ENCODE measurements at places on chromosomes 11 and 22.

GRCh38 chr22:17087498-17088131 lies 2.8 kb downstream of the IL17RA start:
- no peak for DNase-seq

- no peak for DNase-seq
These were observed 57.5 kb downstream of the RTL6 start for GRCh38 chr22:44440224-44441160.

DNA sequence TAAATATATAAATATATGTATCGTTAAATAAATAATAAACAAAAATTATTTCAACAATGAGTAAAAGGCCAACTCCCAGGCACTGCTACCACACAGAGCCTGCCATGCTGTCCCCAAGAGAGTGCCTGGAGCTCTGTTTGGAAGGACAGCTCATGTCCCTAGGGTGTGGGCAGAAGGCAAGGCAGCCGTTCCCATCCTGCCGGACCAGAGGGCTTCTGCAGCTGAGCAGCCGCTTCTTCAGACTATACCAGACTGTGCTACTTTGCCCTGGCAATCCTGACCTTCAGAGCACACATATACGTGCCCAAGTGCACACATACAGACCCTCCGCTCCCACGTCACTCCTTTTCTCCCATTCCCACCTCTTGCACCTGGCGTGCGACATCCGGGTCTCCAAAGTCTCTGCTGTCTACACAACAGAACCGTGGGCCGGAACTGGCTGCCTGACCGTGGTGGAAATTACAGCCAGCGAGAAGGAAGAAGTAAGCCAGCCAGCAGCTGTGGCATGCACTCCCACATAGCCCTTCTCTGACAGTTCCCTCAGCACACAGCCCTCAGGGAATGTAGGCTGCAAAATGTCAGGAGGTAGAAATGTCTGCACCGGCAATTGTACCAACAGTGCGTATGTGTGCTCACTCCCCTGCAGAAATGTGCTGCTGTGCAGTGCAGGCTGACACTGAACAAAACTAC lies 24.0 kb downstream of the PAX6 start:
- DNase-seq, result no peak

DNA sequence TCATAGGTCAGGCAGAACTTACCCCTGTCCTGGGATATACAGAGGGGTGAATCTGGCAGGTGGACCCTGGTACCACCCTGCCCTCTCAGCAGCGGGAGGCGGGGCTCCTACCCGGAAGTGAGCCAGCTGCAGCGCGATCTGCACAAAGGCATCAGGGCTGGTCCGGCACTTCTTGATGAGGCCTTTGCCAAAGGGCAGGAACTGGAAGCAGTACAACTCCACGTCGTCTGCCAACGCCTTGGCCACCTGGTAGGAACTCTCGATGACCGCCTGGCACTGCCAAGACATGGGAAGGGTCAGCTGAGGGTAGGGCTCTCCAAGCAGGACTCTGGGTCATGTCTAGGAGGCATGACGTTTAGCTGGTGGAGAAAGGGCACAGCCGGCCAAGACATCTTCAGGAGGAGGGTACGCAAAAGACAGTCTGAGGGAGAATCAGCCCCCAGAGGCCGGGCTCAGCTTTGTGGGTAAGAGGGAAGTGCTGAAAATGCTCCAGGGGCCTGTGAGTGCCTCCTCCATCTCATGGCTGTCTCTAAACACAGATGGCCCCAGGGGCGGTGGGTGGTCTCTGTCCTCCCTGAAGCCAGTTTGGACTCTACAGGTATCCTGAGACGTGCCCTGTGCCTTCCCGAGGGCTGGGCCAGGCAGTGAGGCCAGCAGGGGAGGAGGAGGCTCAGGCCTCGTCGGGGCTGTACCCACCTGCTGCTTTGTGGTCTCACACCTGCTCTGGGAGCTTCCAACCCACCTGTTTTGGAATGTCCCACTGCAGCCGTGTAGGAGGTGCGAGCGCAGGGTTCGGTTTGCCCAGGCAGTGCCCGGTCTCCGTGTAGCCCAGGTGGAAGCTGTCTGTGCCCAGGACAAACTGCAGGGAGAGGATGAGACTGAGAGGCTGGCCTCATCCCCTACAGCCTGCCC lies 6.7 kb downstream of the CPT1B start:
- DNase-seq, result no peak

DNA sequence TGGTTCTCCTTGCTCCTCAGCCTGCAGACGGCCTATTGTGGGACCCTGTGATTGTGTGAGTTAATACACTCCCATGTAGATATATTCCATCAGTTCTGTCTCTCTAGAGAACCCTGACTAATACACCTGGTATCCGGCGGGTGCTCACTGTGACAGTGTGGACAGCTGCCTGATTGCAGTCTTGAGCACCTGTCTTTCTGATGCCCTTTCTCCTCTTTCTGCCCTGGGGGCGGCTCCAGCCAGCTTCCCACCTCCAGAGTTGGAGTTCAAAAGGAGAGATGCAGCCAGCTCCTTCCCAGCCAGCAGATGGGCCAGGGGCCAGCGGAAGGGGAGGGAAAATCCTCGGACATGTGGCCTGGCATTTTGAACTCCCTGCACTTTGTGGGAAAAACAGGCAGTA lies 15.0 kb downstream of the SMIM38 start:
- no peak for DNase-seq

DNA sequence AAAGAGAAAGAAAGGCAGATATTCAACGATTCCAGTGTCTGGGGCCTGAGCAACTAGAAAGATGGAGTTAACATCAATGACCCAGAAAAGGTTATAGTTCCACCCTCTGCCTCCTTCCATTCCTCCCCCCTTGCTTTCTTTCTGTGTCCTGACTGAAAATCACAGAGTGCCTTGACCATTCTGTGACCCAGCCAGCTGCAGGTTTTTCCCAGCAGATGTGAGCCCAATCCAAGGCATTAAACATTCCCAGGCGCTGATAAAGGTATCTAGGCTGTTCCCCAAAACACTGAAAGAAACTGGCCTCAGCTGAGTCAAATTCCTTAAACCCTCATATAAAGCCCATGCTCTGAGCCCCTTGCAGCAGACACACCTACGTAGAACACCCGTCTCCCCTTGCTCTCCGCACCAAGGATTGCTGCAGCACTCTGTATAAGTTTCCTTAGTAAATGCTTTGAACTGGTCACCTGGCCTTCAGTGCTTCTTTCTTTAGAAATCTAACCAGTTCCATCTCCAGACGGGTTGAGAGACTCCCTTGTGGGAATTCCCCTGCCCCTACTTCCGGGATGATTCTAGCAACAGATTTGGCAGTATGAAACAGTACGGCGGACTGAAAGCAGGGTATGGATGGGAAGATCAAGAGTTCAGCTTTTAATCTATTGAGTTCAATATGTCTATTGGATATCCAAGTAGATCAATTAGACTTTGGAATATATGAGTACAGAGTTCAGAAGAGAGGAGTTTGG lies 48.8 kb upstream of the ZC3H12C start:
- DNase-seq, result no peak

GRCh38 chr11:19605520-19606371 lies 106.9 kb upstream of the NAV2 start:
- DNase-seq, result no peak

DNA sequence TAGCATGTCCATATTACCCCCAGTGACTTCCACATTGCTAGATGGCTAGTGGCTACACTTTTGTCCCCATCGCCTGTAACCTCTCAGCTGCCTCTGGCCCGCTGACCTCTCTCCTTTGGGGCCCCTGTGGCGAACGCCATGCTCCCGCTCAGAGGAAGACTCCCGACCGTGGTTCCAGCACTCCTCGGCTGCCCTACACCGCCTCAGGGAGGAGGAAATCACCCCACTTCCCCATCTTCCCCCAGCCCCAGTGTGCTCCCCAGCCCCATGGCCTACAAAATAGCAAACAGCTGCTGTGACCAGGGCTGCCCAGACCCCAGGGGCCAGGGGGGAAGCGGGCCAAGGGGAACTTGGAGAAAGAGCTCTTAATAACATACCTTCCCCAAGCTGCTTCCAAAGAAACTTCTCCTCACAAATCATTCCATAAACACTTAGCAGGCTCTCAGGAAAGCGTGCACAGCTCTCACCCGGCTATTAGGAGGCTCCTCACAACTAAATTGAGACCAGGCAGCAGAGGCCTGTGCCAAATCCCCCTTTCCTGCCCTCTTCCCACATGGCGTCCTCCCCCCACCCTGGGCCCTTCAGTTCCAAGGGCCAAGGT lies 63.5 kb upstream of the WNT11 start:
- no peak for DNase-seq

- no peak for DNase-seq
These were observed 31.5 kb upstream of the RAB38 start for GRCh38 chr11:88206751-88207150.

DNA sequence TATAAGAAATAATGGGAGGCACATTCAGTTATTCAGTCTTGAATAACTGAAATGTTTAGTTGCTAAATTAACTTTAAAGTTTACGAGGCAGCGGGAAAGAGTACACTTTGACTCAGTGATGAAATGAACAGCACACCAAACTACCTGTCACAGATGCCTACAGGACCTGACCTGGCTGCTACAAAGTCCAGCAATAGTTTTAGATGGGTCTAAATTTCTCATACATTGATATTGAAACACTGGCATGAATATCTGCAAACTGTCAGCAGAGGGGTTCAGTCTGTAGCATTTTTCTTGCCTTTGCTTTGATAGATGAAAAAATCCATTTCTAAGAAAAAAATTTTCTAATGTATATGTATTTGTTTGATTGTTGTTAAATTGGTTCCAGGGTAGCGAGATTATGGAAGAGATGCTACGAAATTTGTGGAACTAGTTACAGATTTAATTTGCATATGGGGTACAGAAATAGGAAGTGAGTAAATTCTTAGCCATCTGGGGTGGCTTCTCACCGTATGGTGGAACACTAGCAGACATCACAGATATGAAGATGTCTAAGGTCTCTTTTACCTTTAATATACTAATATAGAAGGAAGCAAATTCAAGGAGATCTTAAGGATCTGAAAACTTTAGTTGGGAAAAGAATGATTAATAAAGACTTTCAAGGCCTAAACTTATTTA lies 20.8 kb upstream of the GAB2 start:
- DNase-seq, result no peak

- DNase-seq, result no peak
These were observed 70.2 kb upstream of the CREB3L1 start for GRCh38 chr11:46207270-46207669.

DNA sequence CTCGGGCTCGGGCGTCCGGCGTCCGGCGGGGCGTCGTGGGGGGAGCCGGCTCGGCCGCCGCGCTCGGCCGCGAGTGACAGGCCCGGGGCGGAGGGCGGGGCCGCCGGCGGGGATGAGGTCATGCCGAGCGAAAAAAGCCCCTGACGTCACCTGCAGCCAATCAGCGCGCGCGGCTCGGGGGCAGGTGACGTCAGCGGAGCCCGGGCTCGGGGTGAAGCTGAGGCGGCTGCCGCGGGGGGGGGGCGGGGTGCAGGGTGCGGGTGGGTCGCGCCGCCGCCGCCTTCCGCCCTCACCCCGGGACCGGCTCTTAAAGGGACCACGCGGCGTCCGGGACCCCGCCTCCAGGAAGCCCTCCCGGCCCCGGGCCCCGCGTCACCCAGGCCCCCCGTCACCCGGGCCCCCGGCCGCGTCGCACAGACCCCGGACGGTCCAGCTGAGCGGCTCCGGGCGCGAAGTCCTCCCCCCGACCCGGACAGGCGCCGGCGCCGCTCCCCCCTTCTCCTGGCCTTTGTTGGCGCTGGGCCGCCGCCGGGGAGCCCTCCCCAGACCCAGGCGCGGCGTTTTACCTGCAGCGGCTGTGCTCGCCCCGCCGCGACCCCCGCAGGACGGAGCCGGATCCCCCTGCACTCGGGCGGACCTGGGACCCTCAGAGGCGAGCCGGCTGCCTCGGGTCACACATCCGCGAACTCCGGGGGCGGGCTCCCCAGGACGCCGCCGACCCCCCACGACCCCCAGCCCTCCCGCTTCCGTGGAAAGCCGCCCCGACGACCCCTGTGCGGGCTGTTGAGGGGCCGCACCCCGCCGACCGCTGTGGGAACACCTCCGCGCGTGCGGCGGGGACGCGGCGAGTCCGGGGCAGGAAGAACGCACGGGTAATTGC lies at the start of gene DUSP8:
Gene DUSP8, minus strand, starts transcription at position 75 of the 880 bp plus-strand sequence. CDS start 6,445 bp downstream, outside the sequence.
- DNase-seq, result peak; percentile 59

DNA sequence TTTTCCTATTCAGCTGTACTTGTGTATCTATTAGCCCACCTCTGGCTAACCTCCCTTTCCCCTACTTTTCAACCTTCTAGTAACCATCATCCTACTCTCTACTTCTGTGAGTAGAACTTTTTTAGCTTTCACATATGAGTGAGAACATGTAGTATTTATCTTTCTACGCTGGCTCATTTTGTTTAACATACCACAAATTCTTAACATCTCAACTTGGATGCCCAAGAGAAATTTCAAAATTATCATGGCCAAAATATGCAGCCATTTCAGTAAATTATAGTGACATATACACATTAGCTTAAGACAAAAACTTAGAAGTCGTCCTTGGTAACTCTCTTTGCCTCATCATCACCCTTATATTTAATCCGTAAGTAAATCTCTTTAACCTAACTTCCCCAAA lies 34.7 kb downstream of the LUZP2 start:
- DNase-seq, result no peak

DNA sequence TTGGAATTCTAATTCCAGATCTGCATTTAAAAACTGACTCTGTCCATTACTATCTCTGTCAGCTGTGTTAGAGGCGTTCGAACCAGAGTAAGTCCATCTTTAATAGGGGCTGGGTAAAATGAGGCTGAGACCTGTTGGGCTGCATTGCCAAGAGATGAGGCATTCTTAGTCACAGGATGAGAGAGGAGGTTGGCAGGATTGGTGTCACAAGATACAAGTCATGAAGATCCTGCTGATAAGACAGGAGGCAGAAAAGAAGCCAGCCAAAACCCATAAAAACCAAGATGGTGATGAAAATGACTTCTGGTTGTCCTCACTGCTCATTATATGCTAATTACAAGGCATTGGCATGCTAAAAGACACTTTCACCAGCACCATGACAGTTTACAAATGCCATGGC lies 356.3 kb upstream of the ISX start:
- no peak for DNase-seq

DNA sequence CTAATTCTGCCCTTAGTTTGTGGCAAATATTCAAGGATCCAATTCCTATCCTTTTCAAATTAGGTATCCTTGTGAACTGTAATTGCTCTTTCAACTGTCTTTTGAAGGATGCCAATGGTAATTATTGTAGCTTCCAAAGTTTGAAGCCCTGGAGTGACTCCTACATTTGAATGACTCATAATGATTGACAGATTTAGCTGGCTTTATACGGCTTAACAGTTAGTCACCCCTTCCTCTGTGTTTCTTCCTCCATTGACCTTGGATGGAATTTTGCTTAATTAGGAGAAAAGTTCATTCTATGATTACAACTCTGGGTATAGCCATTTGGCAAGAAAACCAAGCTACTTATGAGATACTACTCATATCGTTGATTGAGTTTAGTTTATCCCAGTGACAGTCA lies 639.3 kb upstream of the KIRREL3 start:
- no peak for DNase-seq

- no peak for DNase-seq
These were observed 23.2 kb downstream of the MED15 start for GRCh38 chr22:20530368-20531153.
